ENCODE measurements at places on chromosomes 7 and 10.

GRCh38 chr10:119633538-119634218 is 17.5 kb upstream of the BAG3 start:
- DNase-seq, result no peak

DNA sequence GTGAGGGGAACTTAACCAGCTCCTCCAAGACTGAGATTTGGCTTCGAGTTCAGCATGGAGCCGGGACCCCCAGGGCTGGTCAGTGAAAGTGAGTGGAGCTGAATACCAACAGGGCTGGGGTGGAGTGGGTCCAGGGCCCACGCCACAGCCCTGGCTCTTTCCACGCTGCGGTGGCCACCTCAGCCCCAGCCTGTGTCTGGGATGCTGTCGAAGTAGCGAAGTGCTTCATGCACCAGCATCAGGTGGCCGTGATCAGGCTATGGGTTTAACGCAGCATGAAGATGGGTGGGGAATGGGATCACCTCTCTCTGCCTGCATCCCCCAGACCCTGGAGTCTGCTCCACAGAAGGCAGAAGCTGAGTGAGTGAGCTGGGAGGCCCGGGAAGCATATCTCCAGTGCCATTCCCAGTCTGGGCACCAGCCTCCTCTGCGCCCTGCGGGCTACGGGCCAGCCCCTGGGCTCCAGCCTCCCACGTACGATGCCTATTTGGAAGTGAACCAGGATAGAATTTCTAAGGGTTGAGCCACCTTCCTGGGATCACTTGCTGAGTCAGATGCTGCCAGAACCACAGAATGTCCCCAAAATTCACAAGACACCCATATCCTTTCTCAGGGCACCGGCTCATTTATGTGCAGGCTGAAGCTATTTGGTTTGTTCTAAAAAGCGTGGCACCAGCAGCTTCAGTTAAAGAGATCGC is 131.1 kb upstream of the CHST15 start:
- no peak for DNase-seq

DNA sequence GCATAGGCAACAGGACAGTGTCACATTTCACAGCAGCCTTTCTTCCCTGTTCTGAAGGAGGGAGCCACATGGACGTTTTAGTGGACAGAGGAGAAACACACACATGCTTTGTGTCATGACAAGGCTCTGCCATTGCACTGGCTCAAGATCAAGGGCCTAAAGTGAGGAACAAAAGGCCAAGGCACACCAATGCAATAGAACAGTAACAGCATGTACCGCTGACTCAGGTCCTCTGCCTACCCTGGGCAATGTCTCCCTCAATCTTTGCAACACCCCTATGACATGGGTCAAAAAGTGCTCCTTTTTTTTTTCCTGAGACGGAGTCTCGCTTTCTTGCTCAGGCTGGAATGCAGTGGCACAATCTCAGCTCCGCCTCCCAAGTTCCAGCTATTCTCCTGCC is 57.8 kb upstream of the SDK1 start:
- DNase-seq, result no peak

DNA sequence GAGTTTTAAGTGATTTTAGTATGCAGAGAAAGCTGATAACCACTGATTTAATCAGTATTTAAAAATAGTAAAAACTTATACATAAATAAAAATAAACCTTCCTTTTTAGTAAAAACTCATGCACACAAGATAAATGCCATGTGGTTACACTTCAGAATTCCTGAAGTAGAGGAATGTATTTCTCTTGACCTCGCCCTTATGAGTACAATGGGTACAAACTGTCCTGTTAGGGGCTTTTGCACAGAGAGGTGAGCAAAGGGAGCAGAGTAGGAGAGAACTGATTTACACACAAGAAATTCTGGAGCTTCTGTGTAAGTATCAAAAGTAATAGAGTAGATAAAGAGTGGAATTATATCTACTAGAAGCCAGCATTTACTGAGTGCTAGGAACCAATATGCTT is 279.6 kb downstream of the PPP1R3A start:
- no peak for DNase-seq

- DNase-seq, result no peak
These were observed 80.6 kb downstream of the PRKAG2 start for GRCh38 chr7:151796091-151796870.

DNA sequence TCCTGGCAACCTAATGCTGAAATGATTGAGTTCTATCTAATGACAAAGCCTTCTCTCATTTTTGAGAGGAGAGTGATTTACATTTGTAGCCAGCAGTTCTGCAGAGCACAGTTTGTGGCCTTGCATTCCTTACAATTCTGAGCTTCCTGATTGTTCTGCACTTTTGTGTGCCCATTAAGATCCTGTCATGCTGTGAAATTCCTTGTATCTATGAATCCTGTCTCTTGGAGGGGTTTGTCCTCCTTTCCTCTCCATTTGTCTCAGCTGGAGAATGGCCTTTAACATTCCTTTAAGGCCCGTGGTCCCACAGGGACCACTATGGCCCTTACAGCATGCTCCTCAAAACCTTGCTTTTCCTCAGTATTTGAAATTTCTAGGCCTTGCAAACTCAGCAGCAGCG is 10.4 kb downstream of the KLHL7 start:
- no peak for DNase-seq

DNA sequence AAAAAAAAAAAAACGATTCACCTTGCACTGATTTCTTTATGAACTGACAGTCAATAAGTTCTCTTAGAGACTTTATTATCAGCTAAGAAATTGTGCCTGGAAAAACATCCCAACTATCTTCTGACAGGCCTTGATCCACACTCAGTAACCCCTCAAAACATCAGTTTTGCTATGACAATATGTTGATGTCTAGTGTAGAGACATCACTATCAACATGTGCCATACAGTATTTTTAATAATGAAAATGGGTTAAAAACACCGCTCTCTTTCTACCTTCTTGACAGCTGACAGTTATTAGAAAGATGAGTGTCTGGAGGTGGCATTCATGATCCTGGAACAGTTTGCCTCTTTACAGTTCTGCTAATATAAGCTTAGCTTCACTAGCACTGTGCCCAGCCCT is 175.8 kb upstream of the TMEM229A start:
- no peak for DNase-seq

DNA sequence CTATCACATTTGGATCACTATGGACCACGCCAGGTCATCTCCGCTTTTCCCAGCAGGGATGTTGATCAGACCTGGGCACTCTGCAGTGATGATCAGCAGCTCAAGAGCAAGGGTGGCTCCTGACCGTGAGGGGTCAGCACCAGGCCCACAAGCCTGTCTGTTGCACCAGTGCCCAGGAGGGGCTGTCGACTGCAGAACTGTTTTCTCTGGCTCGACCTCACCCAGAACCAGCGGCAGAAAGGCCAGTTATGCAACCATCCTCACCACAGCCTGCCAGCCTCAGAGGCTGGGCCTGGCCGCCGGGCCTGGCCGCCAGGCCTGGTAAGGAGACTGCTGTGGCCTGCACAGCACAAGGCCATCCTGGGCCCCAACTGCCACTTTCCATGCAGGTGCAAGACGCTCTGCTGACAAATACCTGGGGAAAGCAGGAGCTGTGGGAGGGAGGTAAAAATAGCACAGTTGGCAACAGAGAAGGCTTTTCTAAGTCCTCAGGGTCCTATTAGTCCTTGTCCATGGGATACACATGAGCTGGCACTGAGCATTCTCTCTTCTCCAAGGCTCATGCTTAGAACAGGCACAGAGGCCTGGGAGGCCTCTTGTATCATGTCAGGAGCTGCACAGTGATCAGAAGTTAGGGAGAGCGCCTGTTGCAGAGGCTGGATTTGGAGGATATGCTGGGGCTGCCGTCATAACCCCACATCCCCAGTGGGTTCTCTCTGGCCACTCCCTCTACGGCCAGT is 17.5 kb downstream of the KCNMA1 start:
- no peak for DNase-seq

GRCh38 chr10:93752761-93753160 is 5.0 kb upstream of the LGI1 start:
- DNase-seq, result no peak

GRCh38 chr10:27542812-27543211 is 38.7 kb downstream of the RAB18 start:
- DNase-seq, result no peak

DNA sequence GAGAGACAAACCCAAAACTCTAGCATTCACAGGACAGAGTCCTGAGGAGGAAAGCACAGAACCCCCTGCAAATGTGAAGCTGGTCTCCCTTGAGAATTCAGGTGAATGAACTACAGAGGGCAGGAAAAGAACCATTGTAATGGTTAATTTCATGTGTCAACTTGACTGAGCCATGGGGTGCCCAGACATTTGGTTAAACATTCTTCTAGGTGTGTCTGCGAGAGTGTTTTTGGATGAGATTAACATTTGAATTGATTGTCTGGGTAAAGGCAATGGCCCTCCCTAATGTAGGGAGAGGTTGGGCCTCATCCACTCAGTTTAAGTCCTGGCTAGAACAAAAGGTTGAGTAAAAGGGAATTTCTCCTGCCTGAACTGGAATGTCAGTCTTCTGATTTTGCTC is 15.7 kb upstream of the CDK1 start:
- no peak for DNase-seq

DNA sequence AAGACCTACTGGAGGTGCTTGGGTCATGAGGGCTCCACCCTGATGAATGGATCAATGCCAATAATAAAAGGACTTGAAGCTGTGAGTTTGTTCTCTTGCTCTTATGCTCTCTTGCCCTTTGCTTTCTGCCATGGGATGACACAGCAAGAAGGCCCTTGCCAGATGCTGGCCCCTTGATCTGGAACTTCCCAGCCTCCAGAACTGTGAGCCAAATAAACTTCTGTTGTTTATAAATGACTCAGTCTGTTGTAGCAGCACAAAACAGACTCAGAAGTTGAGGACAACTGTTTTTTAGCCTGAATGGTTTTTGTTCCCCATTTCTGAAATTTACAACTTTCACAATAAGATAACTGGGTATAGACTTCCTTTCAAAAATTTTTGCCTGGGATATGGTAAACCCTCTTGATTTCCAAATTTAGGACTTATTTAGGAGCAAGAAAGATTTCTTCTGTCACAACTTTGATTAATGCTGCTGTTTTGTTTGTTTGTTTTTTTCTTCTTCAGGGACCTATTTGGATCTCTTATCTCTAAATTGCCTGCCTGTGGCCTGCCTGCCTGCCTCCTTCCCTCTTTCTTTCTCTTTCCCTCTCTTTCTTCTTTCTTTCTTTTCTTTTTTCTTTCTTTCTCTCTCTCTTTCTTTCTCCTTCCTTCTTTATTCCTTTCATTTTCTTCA is 12.1 kb downstream of the ENTPD1 start:
- no peak for DNase-seq

DNA sequence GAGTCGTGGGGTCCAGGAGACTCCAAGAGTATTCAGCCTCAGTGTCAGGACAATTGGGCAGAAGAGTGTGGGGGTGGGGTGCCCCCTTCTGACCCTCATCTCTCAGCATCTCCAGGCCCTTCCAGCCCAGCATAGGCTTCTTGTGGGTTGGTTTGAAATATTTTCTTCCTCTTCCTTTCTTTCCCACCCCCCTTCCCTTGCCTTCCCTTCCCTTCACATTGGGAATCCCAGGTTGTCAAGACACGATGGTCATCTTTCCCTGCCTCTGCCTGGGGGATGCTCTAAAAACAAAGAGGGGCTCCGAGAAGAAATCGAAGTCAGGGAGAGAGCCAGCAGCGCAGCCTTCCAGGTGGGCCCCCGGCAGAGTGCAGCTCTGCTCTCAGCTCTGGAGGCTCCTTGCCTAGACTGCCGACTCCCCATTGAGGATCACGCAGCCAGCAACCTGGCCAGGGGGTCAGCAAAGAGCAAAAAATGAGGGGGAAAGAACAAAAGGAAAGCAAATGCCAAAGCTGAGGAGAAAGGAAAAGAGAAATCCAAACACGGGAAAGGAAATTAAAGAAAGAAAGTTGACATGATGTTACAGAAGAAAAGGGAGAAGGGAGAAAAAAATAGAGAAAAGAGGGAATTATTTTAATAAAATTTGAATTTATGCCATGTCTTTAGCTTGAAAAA is 1.5 kb downstream of the PAX2 start:
- no peak for DNase-seq

DNA sequence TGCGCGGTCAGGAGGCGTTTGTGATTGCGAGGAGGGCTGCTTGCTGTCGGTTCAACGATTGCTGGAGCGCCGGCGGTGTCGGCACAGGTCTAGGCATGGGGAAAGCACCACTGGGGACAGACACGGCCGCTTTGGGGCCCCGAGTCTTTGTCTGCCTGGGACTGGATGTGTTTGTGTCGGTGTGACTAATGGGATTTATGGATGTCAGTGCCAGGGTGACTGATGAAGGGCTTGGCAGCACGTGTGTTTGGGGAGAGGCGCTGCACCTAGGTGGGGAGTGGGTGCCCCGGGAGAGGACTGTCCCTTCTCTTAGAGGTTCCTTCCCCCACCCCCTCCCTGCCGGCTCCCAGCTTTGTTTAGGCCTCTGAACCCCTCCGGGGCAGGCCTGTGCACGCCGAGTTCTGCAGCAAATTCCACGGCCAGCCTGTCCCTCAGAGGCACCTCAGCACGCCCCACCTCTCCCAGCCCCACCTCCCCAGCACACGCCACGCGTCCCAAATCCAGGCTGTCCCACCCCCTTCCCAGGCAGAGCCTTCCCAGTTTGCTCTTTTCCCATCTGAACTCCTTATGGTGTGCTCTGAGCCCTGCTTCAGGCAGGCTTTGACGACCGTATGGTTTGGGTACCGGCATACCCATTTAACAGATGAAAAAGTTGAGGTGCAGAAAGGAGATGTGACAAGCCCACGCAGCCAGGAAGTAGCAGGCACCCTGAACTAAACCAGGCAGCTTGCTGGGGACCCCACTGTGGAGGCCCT is 6.4 kb upstream of the TNRC18 start:
- DNase-seq, result peak; percentile 79

DNA sequence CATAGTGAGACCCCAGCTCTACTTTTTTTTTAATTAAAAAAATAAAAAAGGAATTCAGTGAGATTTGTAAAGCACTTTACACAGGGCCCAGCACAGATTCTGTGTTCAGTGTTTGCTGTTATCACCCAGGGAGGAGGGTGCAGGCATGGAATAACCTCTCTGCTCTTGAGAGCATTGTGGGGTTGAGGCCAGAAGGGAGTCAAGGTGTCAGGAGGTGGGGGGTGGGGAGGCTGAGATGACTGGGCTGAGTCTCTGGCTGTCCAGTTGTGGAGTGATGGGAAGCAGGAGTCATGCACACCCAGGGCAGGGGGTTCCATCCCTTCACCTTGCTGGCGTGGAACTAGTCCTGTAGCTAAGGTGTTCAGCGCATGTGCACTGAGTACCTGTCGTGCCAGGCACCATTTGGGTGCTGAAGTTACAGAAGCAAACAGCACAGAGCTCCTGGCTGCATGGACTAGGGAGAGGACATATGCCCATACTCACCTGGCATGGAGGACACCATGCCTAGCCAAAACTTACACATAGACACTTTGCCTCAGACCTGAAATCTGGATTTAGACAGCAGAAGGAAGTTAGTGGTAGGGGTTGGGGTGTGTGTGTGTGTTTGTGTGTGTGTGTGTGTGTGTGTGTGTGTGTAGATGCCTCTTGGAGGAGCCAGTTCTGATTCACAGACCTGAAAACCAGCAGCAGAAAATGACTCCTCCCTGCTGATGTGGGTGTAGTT is 69.2 kb upstream of the LRRC4 start:
- no peak for DNase-seq
